ENCODE measurements at places on chromosomes 5 and 9.

DNA sequence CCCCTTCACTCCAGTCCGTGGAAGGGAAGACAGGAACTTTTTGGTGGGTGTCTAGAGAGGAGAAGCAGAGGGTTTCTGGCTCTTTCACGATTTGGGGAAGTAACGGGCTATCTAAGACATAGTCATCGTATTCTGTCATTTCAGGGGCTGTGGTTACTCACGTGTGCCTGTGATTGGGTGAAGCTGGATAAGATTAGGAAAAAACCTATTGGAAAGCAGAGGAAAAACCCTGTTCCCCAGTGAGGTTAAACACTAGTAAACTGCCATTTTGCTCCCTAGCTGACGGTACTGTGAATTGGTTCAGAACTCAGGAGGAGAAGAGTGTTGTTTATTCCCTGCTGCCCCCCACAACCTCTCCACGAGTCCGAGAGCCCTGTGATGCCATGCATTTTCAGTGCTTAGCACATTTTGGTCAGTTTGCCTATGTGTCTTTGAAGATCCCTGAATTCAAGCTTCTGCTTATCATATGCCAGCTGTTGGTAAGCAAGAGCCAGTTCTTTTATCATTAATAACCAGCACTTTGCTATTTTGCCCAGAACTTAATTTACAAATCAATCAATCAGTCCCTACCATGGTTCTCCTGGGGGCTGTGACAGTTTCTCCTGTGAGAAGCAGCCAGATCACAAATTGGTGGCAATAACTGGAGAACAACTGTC, 45.1 kb upstream of the ROR2 start:
- no peak for DNase-seq

DNA sequence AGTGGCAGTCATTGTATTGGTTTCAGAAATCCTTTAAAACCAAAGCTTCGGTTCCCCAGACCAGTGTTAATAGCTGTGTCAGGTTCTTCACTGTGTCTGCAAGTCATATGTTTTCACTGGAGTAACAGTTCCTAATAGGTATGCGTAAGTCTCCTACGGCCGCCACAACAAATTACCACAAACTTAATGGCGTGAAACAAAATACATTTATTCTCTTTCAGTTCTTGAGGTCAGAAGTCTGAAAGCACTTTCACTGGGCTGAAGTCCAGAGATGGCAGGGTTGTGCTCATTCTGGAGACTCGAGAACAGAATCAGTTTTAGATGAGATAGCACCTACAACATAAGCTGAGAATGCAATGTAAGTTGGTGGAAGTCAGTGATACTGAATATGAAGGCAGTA, 556.2 kb downstream of the TLE4 start:
- DNase-seq: no peak

- no peak for DNase-seq
Measured at GRCh38 chr5:97475847-97476246, 292.8 kb upstream of the RIOK2 start.

- DNase-seq: peak; percentile 18
Measured at GRCh38 chr5:95261437-95262175, 23.3 kb downstream of the MCTP1 start.

DNA sequence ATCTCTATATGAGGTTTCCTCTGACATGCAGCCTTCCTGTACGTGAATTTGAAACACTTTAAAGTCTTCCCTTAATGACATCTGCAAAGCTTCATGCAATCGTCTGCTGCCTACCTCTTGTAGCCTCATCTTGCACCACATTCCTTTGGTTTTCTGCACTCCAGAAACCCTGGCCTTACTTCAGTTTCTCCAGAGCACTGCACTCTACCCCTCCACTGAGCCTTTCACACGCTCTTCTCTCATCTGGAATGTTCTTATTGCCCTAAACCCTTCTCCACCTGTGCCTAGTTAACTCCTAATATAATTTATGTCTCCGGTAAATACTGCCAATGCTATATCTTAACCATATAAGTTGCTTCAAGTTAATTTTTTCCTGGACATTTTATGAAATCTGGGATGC, 168.8 kb upstream of the SLC27A6 start:
- no peak for DNase-seq

- DNase-seq: no peak
Measured at GRCh38 chr9:114497236-114497635, 8.0 kb downstream of the WHRN start.

- no peak for DNase-seq
Measured at GRCh38 chr9:135531096-135531495, 9.9 kb downstream of the LCN1 start.

DNA sequence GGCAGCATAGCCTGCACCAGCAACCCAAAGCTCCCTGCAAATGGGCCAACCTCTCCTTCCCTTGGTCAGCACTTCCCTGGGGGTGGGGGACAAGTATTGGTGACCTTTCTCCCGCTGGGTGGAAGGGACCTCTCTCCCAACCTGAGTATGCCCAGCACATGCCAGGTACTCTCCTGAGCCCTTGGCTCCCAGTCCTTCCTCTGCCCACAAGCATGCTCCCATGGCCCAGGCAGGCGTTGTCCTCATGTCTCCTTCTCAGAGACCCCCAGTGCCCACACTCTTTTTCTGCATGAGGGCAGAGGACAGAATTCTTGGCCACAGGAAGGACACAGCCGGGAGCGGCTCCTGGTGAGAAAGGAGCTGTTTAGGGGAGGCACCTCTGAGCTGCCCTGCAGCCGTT, 60.3 kb downstream of the PHF2 start:
- no peak for DNase-seq

- no peak for DNase-seq
Measured at GRCh38 chr5:7190712-7191250, 205.2 kb upstream of the ADCY2 start.

GRCh38 chr5:93954421-93955069, 213.1 kb upstream of the POU5F2 start:
- DNase-seq: no peak

DNA sequence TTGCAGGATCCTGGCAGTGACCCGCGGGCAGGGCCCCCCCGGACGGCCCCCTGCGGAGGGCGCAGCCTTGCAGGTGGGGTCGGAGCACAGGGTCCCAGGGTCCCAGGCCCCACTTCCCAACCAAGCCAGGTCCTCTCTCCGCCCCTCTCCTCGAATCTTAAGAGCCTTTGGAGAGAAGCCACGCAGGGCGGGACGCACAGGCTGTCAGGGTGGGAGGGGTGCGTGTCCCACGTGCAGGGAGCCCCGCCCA, 18.4 kb upstream of the EGFL7 start:
- peak; percentile 69 for DNase-seq

DNA sequence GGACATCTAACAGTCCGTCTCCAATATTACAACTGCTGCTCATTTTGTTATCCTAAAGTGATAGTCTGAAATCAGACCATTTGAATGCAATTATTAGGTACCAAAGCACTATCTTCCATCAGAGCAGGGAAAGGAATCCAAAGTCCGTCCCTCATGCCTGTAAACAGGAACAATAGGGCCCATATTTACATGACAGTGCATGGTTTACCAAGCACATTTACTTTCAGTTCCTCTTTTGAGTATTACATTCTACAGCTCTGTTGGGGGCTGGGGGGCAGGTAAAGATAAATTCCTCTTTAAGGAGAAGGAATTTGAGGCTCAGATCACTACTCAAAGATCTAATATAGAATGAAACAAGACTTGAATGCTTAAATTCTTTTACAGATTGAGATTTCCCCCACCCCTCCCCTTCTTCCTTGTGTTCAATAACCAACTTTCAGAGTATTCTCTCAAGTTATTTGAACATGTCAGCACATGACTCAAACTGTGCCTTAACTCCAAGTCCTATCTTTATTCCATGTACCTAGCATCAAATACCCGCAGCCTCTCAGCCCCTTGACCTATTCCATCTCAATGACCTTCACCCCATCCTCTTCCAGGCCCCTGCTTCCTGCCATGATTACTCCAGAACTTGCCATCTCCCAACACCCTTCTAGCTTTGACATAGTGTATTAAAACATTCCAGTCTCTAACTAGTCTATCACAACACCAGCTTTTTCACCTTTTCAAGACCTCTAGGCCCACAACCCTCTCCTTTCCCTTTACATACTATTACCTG, 71.0 kb downstream of the BRINP1 start:
- DNase-seq: no peak

GRCh38 chr9:10651012-10651411, 38.2 kb upstream of the PTPRD start:
- no peak for DNase-seq

GRCh38 chr5:112720576-112720975, 17.1 kb upstream of the APC start:
- DNase-seq: no peak

GRCh38 chr9:94210616-94211603, 48.2 kb upstream of the ZNF169 start:
- DNase-seq: no peak

DNA sequence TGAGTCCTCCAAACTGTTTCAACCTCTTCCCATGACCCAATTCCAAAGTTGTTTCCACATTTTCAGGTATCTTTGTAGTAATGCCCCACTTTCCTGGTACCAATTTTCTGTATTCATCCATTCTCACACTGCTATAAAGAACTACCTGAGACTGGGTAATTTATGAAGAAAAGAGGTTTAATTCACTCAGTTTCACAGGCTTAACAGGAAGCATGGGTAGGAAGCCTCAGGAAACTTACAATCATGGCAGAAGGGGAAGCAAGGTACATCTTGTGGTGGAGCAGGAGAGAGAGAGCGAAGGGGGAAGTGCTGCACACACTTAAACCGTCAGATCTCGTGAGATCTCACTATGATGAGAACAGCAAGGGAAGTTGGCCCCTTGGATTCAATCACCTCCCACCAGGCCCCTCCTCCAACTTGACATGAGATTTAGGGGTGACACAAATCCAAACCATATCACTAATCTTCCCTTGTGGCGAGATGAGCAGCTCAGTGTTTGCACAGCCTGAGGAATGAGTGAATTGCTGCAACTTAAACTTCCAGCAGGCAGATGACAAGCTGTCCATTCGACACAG, 42.9 kb downstream of the TRIP13 start:
- no peak for DNase-seq

DNA sequence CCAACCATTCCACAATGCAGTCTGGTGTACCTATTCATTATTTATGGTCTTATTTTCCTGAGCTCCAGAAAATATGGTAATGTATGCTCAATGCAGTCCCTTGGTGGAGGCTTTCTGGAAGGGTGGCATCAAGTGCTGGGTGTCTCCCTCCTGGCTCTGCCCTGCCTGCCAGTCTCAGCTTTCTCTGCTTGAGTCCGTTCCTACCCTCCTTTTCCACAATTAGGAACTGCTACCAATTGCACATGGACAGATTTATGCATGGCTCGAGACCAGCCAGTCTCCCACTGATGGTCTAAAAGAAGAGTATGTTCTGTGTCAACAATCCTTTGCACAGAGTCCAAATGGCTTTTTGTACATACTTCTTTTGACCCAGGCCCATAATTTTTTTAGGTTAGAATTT, 189.8 kb downstream of the TLE1 start:
- DNase-seq: no peak

- DNase-seq: no peak
Measured at GRCh38 chr5:158977642-158978041, 122.1 kb downstream of the EBF1 start.

GRCh38 chr5:72046106-72046505, 61.2 kb upstream of the MAP1B start:
- no peak for DNase-seq

- DNase-seq: no peak
Measured at GRCh38 chr9:77769246-77769645, 121.1 kb upstream of the GNA14 start.

DNA sequence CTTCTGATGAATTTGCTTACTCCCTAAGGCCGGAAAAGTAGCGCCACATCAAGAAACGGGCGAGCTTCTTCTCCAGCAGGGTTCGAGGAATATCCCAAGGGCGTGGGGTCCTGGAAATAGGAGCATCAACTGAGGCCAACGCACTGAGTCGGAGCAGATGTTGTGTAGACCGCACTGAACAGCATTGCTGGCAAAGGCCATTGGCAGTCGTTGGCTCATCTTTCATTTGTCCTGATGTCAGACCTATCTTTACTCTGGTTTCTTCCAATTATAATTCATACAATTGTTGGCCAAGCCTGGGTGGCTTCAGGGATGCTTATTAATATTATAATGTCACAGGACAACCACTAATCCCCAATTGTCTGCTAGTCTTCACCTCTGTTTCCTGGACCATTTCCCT, 26.5 kb downstream of the ZBTB34 start:
- DNase-seq: no peak

GRCh38 chr5:139924294-139925215, 118.5 kb downstream of the NRG2 start:
- no peak for DNase-seq

DNA sequence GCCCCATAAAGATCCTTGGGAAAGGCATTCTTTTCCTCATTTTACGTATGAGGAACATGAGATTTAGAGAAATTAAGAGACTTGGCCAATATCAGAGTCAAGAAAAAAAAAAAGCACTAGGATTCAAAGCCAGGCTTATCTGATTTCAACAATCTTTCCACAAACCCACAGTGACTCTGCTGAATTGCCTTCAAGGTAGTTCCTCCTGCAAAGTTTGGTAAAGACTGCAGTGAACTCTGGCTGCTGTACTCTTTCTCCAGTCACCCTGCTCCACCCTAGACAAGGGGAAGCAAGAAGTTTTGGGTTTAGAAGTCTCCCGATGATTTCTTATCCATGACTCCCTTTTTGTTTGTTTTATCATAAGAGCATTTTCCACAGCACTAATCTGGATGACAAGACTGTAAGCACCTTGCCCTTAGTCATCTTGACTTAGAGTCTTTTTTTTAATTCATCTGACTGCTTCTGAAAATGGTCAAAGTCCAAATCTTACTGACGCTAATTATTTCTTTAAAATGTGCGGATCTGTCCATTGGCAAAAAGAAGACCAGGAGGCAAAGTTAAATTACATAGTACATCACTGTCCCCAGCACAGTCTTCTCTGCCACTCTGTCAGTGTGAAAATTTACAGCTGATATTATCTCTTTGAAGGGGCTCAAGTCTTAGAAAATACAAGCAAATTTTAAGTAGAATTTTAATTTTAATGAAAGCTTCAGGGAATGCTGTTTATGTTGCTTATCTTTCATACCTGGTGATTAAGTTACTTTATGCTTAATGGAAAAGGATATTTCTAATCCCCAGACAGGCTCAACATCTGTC, 180.1 kb downstream of the TTLL11 start:
- DNase-seq: peak; percentile 47

GRCh38 chr5:114948986-114949621, 220.6 kb downstream of the TRIM36 start:
- no peak for DNase-seq

All from fibroblast of lung (primary cell).